ENCODE measurements at places on chromosomes 16 and 17. TPM values are rescaled to one million over a fixed set of nuclear protein-coding genes. Genes with fewer than 3 reads are reported as not detected.

The MFSD6L gene
- not detected for total RNA-seq

- no peak for DNase-seq
These were observed 57.0 kb downstream of the PITPNC1 start for GRCh38 chr17:67434061-67434525.

The GRAP gene
- total RNA-seq, result 1.8 TPM

DNA sequence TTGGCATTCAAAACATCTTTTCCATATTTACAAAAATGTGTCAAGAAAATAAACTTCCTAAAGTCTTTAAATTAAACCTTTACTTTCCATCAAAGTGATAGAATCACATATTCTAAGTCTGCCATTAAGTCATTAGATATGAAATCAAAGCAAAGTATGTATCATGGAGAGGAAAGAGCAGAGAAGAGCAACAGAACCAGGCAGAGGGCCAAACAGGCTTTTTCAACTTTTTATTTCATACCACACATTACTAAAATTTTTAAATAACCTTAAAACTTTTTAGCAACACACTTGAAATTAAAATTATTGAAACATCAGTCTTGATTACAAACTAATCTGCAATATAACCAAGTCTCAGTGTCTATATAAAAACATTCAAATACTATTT is 13.8 kb downstream of the SIAH1 start:
- no peak for DNase-seq

DNA sequence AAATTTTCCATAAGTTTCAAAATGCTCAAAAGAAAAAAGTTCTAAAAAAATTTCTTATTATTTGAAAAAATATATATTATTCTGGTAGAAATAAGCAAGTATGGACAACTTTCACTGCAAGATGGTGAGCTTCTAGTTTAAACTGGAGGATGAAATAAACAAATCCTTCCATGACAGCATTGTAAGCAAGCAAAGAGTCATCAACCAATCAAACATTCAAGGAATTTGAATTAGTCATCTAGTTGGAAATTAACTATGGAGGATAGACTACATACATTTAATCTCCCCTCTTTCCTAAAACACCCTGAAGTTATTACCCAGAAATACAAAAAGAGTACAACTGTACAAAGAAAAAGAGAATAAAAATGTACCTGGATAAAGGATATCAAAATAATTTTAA is 51.0 kb upstream of the IRX5 start:
- no peak for DNase-seq

DNA sequence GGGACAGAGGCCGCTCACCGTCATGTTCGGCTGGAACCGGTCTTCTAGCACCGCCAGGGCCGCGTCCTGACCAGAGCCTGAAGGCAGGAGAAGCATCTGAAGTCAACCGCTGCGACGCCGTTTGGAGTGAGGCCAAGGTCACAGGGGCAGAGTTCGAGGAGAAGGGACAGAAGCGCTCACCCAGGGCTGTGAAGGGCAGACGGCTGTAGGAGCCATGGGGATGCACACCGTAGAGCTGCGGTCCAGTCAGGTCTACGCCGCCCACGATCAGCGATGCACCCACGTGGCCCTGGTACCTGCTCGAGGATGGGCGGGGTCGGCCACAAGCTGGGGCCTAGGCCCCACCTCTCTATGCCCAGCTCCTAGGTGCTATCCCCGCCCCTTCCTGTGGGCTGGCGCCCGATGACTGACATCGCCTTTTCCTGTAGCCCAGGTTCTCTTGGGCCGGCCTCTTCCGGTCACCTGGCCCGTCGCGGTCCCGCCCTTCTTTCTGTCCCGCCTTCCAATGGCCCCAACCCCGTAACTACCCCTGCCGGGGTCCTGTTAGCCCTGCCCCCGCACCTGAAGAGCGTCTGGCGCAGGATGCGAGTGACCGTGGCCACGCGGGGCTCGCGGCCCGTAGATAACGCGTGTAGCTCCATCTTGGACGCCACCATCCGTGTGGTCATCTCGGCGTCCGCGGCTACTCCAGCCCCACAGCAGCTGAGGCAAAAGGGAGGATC is 1.1 kb downstream of the PSMB10 start:
- peak; percentile 96 for DNase-seq

The NPIPA8 gene
- not detected for total RNA-seq

- DNase-seq, result no peak
These were observed 744 bp downstream of the CMIP start for GRCh38 chr16:81445143-81445961.

DNA sequence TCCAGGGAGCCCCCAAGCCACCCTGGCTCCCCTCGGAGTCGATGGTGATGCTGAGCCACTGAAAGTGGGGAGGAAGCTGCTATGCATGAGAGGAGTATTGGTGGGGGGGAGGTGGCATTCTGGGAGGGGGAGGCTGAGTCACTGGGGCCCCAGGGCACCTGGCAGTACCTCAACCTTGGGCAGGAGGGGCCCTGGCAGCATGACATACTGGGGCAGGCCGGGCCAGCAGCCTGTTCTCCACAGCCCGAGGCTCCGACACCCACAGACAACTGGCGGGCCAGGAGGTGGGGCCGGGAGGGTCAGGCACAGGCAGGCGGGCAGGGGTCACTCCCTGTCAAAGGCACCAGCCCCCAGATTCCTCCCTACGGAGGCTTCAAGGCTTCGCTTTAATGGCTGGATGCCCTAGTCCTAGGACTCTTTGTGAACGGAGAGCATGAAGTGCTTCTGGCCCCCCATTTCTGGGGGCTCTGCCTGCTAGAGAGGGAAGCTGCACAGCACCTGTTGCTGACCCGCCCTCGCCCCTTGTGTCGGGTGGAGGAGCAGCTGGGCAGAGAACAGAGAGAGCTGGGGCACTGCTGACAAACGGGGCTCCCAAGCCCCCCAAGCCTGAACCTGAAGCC is 928 bp downstream of the CASKIN2 start:
- no peak for DNase-seq

The KRT40 gene
- total RNA-seq, result not detected

- peak; percentile 70 for DNase-seq
These were observed at the start of gene BCL7C for GRCh38 chr16:30893744-30894539. Gene BCL7C, minus strand, starts transcription at chr16:30894077. Its CDS starts 133 bp downstream, at chr16:30893944.

The MT4 gene
- not detected for total RNA-seq

DNA sequence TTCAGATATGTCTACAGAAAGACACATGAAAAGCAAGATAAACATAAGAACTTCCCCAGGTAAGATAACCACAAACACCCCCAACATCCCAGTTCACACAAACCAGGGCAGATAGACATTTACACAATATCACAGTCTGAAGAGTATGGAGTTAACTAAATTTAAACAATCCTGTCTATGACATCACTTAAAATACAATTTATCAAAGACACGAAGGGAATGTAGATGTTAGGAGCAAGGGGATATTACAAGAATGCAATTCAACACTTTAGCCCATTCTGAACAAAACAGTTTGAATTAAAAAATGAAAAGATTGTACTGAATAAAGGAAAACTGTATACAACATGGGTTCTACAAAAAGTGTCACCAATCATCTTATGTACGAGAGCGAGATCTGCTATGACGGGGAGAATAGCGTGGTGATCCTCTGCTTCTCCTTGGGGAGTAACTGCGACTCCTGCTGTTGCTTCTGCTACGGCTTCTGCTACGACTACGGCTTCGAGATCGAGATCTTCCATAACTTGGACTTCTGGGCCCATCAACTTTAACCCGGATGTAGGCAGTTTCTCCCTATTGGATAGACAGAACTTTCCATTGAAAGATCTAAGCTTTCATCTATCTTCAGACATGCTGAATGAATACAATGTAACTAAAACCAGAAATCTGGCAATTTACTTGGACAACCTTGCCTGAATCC is 1.9 kb downstream of the SRSF1 start:
- no peak for DNase-seq

The UTS2R gene
- not detected for total RNA-seq

- peak; percentile 58 for DNase-seq
These were observed 45.2 kb downstream of the AXIN2 start for GRCh38 chr17:65515959-65516948.

The SHISA9 gene
- total RNA-seq, result 8.9 TPM

GRCh38 chr16:81451753-81452680 is 7.4 kb downstream of the CMIP start:
- DNase-seq, result no peak

DNA sequence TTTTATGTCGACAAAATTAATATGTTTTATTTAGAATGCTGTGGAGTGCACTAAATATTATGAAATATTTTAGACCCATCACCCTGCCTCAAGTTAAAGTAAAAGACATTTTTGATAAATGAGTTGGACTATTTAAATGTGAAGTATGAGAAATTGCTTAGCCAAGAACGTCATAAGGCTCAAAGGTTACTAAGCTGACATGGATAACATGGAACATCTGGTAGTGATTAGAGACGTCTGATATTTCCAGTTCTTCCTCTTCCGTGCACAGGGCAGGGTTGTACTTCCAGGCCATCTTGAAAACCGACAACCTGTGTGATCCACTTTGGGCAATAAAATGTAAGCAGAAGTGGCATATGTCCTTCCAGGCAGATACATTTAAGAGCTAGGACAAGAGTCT is 7.2 kb upstream of the CCL8 start:
- DNase-seq, result no peak

The CRHR1 gene
- total RNA-seq, result not detected

GRCh38 chr17:40307740-40308239 is 1.2 kb upstream of the RARA start:
- DNase-seq, result no peak

DNA sequence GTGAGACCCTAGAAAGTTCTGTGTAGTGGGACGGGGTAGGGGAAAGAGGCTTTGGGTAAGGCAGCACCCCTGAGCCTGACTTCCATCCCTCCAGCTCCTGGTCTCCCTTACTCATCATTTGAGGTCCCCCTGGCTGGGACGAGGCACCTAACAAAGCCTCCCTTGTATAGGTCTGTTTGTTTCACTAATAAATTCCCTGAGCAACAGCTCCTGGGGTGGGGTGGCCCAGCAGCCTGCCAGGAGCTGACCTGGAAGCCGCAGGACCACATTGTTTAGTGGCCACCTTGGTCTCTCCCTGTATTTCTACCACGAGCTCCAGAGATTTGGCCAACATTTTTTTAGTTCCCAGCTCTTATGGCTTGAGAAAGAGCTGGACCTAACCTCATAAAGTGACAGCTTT is 7.2 kb downstream of the PRR15L start:
- DNase-seq, result no peak

DNA sequence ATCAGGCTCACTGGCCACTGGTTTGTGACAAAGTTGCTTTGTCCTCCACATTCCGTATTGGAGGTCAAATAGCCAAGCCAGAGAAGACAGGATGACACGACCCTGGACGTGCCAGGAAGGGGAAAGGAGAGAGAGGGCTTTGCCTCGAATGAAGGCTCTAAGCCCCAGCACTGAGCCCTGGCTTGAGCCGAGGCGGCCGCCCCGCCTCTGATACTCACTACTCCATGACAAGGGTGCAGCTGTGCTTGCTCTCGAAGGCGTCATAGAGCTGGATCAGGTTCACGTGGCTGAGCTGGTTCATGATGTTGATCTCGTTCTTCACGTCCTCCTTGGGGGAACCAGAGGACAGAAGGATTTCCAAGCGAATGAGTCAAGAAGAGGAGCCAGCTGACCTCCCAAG is 19.3 kb downstream of the MYLK3 start:
- DNase-seq, result peak; percentile 49

The NOB1 gene
- 20.2 TPM for total RNA-seq

DNA sequence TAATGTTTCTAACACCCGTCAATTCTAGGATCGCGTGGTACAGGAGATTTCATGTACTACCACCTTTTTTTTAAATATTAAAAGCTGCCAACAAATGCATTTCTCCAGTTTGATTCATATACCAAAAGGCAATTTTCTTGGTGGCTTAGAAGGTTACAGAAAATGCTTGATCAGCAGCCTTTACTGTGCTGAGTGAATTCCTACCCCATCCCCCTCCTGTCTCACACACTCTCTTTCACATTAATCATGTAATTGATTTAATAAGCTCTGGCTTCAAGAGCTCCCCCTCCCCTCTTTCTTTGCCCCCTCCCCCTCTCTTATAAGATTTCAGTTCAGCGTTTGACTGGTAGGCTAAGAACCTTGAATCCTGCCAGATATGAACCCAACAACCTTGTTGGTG is 110.5 kb downstream of the RBFOX1 start:
- no peak for DNase-seq

The HOXB1 gene
- total RNA-seq, result not detected

DNA sequence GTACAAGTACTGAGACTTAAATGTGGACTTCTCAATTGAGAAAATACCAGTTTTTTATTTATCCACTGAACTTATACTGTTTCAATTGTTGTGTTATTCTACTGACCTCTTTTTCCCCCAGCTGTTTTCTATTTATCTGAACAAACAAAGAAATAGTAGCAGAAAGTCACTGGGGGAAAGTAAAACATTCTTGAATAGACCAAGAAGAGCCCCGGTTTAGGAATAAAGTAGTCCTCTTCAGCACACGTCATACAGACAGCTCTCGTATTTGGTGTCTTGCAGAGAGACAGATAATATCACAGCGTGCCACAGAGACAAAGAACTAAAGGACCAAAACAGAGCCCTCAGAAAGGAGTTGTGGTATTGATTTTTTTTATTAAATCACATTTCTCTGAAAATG is 1159.1 kb upstream of the CDH8 start:
- DNase-seq, result no peak

- no peak for DNase-seq
These were observed 100.2 kb downstream of the C16orf78 start for GRCh38 chr16:49473773-49474172.

- DNase-seq, result peak; percentile 51
These were observed 10.7 kb upstream of the STAC2 start for GRCh38 chr17:39236450-39236927.

GRCh38 chr16:84794186-84794585 is 25.6 kb upstream of the CRISPLD2 start:
- DNase-seq, result no peak

DNA sequence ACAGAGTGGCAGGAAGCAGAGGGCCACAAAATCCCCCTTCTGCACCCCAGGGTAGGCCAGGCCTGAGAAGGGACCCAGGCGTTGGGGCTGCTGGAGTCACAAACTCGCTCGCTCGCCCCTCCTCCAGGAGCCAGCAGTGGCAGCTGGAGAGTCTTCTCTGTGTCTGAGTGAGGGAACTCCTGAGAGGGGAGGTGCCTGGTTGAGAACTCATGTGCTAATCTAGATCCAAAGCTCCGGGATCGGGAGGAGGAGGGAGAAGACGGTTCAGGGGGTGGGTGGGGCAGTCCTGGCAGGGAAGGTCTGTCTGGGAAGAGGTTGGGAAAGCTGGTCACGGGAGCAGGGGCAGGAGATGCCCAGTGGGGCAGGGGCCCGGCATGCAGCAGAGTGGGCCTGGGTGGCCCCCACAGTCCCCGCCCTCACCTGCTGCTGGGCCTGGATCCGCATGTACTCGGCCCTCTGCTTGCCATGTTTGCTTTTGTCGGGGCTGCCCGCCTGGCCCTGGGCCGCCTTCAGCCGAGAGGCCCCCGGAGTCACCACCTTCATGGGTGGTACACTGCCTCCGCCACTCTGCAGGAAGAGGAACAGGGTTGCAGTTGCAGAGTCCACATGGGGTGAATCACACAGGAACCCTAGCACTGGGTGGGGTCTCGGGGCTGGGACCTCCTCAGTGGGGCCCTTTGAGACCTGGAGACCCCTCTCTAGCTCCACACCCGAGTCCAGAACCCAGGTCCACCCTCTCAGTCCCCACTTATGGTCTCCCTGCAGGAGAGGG is 62.2 kb downstream of the SRCIN1 start:
- DNase-seq, result no peak

GRCh38 chr16:83968891-83969649 is 1.0 kb downstream of the NECAB2 start:
- no peak for DNase-seq
